T-cell (primary cell): ENCODE measurements at places on chromosomes 5 and 9. TPM values are rescaled to one million over a fixed set of nuclear protein-coding genes. Genes with fewer than 3 reads are reported as not detected.

DNA sequence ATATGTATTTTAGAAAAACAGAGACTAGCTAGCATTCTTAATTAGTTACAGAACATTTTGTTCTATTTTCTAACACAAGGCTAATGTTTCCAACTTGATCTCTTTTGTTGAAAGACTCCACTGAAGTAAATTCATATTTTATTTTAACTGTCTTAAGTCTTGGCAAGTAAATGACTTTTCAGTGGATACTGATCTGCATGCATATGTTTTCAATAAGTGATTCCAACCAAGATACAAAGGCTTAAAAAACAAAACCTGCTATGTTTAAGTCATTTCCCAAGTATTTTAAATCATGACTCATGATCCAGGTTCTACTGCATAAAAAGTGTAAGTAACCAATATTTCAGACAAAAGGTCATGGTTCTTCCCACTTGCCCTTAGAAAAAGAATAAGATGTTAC lies 5.7 kb downstream of the CDO1 start:
- H3K36me3 ChIP-seq = no peaks in the 10 kb centered on the region
- no peak for DNase-seq
- H3K27ac ChIP-seq = no peak overlapping the region
- peaks cover 4% of the 10 kb centered on the region for H3K4me1 ChIP-seq

DNA sequence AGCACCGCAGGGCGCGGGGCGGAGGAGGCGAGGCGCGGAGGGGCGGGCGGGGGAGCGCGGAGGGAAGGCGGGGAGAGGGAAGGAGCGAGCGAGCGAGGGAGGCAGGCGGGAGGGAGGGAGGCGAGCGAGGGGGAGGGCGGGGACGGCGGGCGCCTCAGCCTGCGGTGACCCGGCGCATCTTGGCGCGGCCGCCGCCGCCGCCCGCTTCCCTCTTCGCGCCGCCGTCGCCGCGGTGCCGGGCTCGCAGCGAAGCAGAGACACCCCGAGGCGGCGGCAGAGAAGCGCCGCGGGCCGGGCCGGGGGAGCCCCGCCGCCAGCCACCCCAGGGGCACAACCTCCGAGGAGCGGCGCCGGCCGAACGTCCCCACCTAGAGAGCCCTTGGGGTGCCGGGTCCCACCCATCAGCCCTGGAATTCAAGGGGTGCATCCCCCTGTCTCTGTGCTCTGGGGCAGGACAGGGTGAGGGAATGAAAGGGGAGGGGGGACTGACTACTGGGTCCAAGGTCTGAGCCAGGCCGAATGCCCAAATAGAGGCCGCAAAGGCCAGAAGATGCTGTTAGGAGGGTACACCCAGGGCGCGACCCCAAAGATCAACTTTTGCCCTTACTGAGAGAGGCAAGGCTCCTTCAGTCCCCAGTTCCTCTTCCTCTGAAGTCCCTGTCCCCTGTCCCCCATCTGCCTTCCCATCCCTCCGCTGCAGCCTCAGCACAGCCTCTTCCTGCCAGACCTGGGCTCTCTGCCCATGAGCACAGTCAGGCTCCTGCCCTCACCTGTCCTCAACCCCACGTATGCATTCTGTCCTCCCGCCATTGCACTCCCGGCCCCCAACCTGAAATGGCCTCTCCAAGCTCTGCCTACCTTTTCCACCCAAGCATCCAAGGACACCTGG lies at the start of gene ADAMTS2:
ADAMTS2 (minus strand) TSS at position 29 of the 889 bp plus-strand sequence. CDS start 133 bp downstream, outside the sequence.
- no peak for DNase-seq
- H3K4me3 ChIP-seq = no peak within 1 kb of the TSS
- peaks cover 11% of the 10 kb centered on the region for H3K4me1 ChIP-seq
- H3K36me3 ChIP-seq = no peaks in the 10 kb centered on the region
- peaks cover 71% of the 10 kb centered on the region for H3K27me3 ChIP-seq

NDST1 gene
- 0.83 TPM for total RNA-seq

GRCh38 chr9:13939701-13940490 lies 374.0 kb downstream of the NFIB start:
- no peak overlapping the region for H3K4me3 ChIP-seq
- H3K27me3 ChIP-seq = no peaks in the 10 kb centered on the region
- no peak for DNase-seq
- H3K36me3 ChIP-seq = no peaks in the 10 kb centered on the region

DNA sequence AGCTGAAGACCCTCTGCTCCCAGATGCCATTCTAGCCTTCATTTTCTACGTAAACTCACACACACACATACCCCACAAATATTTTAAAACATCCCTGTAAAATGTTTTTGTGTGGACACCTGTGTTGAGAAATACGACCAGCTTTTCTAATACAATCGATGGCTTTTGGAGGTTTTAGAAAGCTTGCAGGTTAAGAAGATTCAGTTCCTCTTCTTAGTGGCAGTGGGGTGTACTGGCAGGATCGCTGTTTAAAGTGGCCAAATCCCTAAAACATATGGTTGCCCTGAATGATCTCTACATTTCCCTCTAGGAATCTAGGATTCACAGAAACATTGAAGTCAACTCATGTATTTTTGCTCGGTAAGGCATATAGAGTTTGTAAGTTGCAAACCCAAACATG lies 236.3 kb downstream of the NSG2 start:
- no peak for DNase-seq
- H3K27me3 ChIP-seq = peaks cover 6% of the 10 kb centered on the region
- no peaks in the 10 kb centered on the region for H3K36me3 ChIP-seq
- H3K27ac ChIP-seq = no peak overlapping the region

ZFR gene
- total RNA-seq = 53.5 TPM

IRX2 gene
- total RNA-seq = 0.26 TPM

DNA sequence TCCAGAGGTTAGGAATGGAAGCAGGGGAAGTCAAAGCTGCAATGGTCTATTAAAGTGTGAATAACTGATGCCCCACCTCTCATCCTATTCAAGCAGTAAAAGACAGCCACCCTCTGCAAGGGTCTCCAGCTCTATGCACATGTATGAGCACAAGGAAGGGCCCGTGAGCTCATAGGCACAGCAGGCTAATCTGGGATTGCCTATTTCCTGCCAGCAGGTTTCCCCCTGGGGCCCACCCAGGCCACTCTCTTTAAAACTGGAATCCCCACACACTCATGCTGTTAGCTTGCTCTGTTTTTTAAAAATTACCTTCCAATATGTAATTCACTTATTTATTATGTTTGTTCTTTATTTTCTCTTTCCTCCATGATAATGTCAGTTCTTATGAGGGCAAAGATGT lies 48.7 kb upstream of the ZNF366 start:
- H3K4me3 ChIP-seq = no peak overlapping the region
- H3K4me1 ChIP-seq = no peaks in the 10 kb centered on the region
- no peak overlapping the region for H3K27ac ChIP-seq
- DNase-seq = no peak
- H3K27me3 ChIP-seq = no peaks in the 10 kb centered on the region
- no peaks in the 10 kb centered on the region for H3K36me3 ChIP-seq

DNA sequence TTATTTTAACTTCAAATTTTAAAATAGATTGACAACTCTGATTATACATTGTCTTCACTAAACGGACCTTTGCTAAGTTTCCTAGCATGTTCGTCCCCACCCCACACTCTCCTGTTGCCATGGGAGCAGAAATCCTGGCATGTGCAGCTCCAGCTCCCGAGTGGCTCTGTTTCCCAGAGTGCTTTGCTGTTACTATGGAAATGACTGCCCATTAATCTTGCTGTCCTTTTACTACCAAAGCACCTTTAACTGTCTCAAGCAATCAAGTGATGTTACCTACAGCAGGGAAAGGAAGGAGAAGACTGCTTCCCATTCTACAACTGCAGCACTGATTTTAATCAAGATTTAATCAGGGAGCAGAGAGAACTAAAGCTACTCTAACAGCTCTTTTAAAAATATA lies 212.0 kb upstream of the KIF2A start:
- no peak overlapping the region for H3K27ac ChIP-seq
- H3K4me3 ChIP-seq = no peak overlapping the region
- no peaks in the 10 kb centered on the region for H3K36me3 ChIP-seq
- H3K27me3 ChIP-seq = peaks cover 4% of the 10 kb centered on the region

- H3K4me1 ChIP-seq = no peaks in the 10 kb centered on the region
- no peaks in the 10 kb centered on the region for H3K27me3 ChIP-seq
- no peak for DNase-seq
- H3K27ac ChIP-seq = no peak overlapping the region
These were observed 123.0 kb upstream of the RFX3 start for GRCh38 chr9:3648722-3649246.

EIF4E1B gene
- not detected for total RNA-seq

KIF4B gene
- not detected for total RNA-seq

GRCh38 chr5:52702877-52703276 lies 84.8 kb upstream of the ITGA1 start:
- no peaks in the 10 kb centered on the region for H3K27me3 ChIP-seq
- H3K27ac ChIP-seq = no peak overlapping the region
- no peaks in the 10 kb centered on the region for H3K36me3 ChIP-seq
- peaks cover 8% of the 10 kb centered on the region for H3K4me1 ChIP-seq
- DNase-seq = no peak
- H3K4me3 ChIP-seq = no peak overlapping the region

- DNase-seq = no peak
- H3K4me3 ChIP-seq = no peak overlapping the region
- H3K36me3 ChIP-seq = no peaks in the 10 kb centered on the region
- no peaks in the 10 kb centered on the region for H3K27me3 ChIP-seq
- H3K27ac ChIP-seq = no peak overlapping the region
These were observed 35.2 kb upstream of the PIK3R1 start for GRCh38 chr5:68180121-68181038.

DNA sequence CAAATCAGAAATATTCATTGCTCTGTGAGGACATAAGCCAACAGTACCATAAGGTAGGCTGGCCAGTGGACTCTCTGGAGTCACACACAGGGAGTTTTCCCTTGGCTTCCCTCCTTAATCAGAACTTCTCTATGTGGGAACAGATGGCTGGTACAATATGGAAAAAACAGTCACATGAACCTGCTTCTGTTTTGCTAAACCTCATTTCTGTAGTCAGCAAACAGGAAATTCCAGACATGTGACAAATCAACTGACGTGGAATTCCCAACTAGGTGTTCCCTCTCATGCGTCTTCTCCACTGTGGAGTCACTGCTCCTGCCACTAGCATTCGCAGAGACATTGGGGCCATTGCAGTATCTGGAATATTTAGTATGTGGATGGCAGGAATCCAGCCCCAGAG lies 617.6 kb downstream of the KIF4B start:
- H3K4me3 ChIP-seq = no peak overlapping the region
- no peaks in the 10 kb centered on the region for H3K27me3 ChIP-seq
- H3K27ac ChIP-seq = no peak overlapping the region
- DNase-seq = no peak
- H3K36me3 ChIP-seq = no peaks in the 10 kb centered on the region

DNA sequence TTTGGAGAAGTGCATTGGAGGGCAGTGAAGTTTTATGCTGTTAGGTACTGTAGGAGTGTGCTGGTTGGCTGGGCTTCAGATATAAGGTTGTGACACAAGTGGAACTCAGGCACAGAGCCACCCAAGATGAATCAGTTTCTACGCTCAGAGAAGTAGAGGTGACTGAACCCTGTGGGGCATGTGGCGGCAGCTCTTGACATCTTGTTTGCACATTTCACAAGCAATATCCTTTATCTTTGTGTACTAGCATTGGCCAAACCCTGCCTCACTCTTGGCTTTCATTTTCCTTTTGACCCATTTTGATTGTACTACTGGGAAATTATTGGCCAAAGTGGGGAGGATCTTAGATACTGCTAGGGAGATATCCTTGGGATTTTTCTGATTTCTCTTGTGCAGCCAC lies 110.0 kb downstream of the PSAT1 start:
- H3K4me1 ChIP-seq = no peaks in the 10 kb centered on the region
- H3K36me3 ChIP-seq = no peaks in the 10 kb centered on the region
- DNase-seq = no peak
- no peak overlapping the region for H3K27ac ChIP-seq
- H3K27me3 ChIP-seq = peaks cover 3% of the 10 kb centered on the region

GRCh38 chr5:1549475-1550030 lies 25.8 kb upstream of the LPCAT1 start:
- H3K4me1 ChIP-seq = no peaks in the 10 kb centered on the region
- H3K27me3 ChIP-seq = peaks cover 17% of the 10 kb centered on the region
- no peak for DNase-seq

DNA sequence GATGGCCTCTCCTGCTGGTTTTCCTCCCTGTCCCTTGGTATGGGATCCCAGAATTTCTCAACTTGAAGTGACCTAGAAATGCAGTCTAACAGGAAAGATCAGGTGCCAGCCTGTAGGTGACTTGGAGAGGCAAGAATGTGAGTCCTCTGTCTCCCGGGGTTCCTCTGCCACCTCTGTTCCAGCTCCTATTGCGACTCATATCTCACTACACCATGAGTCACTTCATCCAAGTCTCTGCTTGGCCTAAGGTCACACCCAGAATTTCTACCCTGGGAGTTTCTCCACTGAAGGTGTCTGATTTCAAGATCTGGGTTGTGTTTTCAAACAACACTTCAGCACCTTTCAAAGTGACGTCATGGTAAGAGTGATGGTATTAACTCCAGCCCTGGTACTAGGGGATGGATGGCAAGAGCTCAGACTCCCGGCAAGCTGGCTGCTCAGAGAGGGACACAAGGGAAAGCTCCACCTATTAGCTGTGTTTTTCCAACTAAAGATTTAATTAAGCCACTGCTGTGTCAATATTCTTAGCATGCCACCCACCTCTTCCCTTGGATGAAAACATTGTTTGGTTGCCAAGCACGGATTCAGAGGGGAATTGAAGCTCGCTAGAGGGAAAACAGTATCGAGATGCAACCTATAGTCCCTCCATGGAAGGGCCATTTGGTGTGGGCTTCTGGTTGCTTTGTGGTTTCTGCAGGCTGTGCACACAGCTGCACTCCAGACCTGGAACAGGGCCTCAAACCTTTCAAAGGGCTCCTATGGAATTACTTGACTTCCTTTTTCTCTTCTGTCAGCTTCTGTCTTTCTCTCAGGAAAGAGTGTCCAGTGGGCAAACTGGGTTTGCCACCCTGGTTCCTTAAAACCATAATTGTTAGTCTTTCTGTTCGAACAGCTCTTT lies 205.7 kb downstream of the GAS1 start:
- H3K36me3 ChIP-seq = no peaks in the 10 kb centered on the region
- no peak for DNase-seq
- H3K4me1 ChIP-seq = no peaks in the 10 kb centered on the region
- no peak overlapping the region for H3K4me3 ChIP-seq
- no peak overlapping the region for H3K27ac ChIP-seq

DNA sequence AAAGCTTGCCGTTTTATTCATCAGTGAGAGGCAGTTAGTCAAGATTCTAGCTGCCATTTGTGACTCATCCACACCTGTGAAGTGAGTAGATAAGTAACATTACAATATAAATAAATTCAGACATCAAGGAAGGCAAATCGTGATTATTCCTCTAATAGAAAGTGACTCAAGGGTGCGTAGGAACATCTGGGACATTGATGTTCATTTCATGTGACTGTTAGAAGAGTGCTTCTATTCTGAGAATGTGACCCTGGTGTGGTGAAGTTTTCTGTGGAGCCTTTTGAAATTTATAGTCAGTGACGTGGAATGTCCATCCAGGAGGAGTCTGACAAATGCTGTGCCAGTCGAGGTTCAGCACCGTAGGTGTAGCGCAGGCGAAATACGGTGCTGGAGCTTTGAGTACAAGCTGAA lies 48.4 kb upstream of the FAM240B start:
- H3K4me3 ChIP-seq = no peak overlapping the region
- H3K36me3 ChIP-seq = no peaks in the 10 kb centered on the region
- H3K4me1 ChIP-seq = no peaks in the 10 kb centered on the region
- no peak overlapping the region for H3K27ac ChIP-seq
- H3K27me3 ChIP-seq = no peaks in the 10 kb centered on the region

GRM6 gene
- total RNA-seq = not detected

GRCh38 chr5:97355775-97356174 lies 172.7 kb upstream of the RIOK2 start:
- peaks cover 6% of the 10 kb centered on the region for H3K27me3 ChIP-seq
- no peak overlapping the region for H3K27ac ChIP-seq
- no peaks in the 10 kb centered on the region for H3K36me3 ChIP-seq
- H3K4me1 ChIP-seq = no peaks in the 10 kb centered on the region
